LoVo (cell line): ENCODE measurements at places on chromosomes 3 and 15.

DNA sequence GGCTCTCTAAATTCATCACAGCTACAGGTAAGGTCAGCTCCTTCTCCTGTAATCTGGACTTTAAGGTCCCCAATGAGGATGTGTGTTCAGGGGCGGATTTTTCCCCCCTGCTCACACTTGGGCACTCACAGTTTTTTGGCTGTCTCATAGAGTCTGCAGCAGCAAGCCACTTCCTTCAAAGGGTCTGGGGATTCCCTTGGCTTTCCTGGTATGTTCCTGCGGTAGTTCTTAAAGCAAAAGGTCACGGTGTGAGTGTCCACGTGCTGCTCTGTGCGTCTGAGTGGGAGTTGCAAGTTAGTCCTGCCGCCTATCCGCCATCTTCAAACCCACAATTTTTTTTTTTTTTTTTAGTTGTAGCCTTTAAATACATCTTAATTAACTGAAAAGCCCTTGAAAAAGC lies 15.4 kb upstream of the CFAP20DC start:
- DNase-seq: no peak

DNA sequence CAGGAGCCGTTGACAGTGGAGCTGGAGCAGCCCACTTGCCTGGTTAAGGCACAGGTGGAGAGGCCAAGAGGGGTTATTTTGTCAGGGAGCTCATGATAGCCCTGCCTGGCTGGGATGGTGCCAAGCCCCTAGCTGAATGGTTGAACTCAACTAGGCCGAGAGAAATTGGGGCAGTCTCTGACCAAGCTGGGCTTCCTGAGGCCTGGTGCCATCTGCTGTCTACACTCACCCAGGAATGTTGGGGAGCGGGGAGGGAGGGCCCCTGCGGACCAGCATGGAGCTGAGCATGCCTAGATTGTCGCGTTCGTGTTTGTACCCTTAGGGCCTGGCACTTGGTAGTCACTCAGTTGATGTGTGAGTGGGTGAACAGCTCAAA lies 1.2 kb downstream of the BRPF1 start:
- no peak for DNase-seq

DNA sequence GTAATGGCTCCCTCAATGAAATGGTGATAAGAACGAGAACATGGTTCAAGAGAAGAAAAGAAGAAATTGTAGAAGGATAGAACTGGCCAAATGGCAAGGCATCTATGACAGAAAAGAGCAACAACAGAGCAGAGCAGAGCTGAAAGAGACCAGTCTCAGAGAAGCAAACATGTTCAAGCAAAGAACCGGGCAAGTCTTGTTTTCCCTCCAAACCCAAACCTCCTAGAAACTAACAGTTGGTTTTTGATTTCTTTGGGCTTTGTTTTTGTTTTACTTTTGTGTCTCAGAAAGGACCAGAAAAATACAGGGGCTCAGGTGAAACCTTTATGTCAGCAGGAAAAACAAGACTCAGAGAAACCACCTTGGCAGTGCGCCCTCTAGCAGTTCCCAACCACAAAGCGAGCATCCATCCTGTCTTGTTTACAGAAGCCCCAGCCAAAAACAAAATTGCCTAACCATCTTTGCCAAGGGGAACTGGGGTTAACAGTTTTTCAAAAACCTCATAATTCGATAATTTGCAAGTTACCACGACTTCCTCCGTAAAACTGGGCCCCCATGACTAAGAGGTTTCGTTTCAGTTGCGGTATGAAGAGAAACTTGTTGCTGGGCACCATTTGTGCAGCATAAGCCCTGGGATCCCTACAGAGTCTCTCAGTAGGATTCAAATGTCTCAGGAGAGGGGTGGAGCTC lies 159.2 kb upstream of the SLC24A5 start:
- no peak for DNase-seq

DNA sequence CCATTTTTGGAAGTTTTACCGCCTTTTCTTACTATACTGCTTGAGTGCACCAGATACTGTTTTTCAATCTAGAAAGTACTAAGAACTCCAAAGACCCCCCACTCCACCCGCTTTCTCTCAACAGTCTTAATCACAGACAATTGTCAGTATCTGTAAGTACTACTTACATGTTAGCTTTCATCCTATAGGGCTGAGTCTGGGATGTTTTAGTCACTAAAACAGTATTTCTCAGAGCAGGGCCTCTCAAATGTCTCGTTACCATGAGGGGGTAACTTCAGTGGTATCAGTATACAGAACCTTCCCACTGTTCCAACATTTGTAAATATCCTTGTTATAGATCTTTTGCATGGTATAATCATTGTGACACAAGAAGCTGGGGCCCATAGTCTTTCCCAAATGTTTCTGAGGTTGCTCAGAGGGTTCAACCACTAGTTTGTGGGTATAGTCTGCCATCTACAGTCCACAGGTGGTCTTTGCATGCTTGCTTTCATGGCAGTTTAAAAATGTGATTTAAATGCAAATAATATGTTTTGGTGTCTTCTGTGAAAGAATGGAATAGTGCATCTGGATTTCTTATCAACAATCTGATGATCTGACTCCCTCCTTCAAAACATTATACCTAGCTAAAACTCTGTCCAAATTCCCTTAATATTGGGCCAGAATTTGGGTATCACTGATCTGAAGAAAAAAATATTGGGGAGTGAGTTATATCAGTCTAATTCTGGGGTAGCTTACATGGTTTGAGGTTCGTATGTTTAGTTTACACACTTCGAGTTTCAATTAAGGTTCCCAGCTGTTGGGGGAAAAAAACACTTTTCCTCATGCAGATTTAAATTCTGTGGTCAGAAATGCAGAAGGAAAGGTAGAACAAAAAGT lies 18.0 kb upstream of the DNAJC13 start:
- DNase-seq: peak; percentile 52

- no peak for DNase-seq
These were observed 129.2 kb upstream of the SUCLG2 start for GRCh38 chr3:67783281-67784250.
